Urinary bladder (tissue), 4 donors: ENCODE measurements at places on chromosomes 11 and 22.
A peak's percentile ranks its signal among the peaks of the same experiment; 100 is the strongest.

DNA sequence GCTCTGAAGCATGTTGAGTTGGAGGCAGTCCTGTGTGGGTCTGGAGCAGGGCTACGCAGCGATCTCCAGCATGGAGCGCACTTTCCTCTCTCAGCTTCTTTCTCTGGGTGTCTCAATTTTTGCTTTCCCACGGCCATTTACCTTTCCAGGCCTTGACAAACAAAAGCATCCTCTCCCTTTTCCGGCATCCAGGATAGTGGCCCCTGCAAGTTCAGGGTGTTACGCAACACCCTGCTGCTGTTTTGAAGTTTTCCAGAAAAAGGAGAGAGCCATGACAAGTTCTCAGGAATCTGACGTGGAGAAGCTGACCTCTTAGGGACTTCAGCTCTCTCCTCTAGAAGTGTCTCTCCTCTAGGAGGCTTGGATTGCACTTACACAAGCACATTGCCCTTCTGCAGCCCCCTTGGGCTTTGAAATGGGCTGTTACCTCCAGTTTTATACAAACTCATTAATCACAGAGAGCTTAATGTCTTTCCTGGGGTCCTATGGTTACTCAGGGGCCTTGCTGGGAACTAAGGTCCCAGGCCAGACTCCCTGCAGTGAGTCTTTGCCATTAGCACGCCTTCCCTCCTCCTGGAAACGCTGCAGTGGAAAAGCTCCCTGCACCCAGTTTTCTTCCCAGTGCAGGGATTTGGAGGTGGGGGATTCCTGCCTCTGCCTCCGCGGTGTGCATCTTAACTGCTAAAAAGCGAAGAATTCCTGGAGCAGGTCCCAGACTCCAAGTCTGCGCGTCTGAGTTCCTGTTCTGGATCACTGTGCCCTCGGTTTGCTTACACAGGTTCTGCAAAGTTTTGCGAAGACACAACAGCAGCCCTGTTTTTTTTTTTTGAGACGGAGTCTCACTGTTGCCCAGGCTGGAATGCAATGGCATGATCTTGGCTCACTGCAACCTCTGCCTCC lies 80.4 kb downstream of the BARX2 start:
- DNase-seq = no peak

GRCh38 chr11:23099256-23099655 lies 239.0 kb upstream of the CCDC179 start:
- no peak for DNase-seq

- DNase-seq = no peak
Observed at GRCh38 chr11:1760351-1761109, 3.2 kb downstream of the CTSD start.

- DNase-seq = no peak
Observed at GRCh38 chr11:66361502-66361941, 10.0 kb downstream of the SLC29A2 start.

DNA sequence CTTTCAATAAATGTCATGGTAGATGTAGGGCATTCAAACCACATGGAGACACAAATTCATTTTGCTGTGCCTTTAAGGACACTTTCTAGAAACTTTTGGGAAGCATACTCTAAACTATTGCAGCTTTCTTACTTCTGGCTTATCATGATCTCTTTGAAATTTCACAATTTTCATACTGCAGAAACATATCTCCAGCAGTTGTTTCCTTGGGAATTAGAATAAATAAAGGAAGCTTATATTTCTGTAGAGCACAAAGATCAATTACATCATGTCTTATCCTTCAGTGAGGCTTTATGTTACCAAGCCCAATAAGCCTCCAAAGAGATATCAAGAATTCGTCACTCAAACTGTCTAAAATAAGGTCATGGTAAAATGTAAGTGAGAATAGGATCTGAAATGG lies 74.5 kb upstream of the RAB38 start:
- DNase-seq = no peak

DNA sequence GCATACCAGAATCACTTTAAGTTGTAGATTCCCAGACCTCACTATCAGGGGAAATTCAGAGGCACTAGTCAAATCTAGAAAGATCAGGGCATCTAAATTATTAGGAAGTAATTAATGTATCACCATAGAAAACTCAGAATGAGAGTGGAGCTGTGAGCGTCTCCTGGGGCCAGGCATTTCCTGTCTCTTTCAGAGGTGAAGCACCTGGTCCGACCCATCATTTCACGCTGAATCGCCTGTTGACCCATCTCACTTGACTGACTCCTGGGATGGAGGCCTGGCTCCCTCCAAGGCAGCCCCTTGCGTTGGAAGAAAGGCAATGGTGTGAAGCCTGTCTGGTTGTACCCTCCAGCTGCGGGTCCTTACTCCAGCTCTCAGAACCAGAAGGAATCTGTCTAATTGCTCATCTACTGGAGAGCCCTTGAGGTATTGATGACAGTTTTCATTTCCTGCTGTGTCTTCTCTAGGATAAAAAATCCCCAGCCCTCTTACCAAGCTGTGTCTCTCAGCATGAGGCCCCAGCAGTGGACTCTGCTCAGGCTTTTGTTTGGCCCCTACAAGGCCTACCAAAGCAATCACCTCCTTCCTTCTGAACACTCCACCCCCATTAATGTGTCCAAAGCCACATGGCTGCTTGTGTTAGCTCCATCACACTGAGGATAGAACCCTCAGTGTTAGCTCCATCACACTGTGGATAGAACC lies 93.2 kb upstream of the SYT13 start:
- no peak for DNase-seq

DNA sequence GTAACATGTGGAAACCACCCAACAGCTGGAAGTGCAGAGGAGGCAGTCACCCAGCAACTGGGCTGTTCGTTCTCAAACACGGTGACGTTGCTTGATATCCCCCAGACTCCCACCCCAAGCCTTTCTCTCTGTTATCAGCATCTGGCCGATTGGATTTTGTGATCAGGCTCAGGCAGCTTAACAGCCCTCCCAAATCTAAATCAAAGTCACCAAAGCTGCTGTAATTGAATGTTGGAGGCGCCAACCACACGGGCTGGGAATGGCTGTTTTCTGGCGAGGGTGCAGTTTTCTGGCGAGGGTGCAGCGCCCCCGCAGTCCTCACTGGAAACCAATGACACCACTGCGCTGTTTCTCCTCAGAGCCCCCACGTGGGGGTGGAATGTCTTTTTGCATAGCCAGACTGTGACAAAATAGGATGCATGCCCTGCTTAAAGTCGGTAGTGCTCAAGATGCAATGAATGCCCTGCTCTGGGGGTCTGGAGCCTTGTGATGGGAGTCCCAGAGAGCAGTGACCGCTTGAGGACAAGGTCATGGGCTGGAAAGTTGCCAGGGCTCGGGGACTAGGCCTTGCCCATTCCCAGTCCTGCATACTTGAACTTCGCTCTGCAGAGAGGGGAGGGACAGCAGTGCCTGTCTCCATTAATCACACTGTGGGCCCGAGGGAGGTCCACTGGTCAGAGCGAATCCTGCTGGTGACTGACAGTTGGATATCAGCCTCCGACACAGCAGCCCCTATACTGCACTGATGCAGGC lies 105.3 kb downstream of the MORC2 start:
- DNase-seq = no peak

GRCh38 chr11:70432580-70432979 lies 34.3 kb downstream of the CTTN start:
- no peak for DNase-seq

DNA sequence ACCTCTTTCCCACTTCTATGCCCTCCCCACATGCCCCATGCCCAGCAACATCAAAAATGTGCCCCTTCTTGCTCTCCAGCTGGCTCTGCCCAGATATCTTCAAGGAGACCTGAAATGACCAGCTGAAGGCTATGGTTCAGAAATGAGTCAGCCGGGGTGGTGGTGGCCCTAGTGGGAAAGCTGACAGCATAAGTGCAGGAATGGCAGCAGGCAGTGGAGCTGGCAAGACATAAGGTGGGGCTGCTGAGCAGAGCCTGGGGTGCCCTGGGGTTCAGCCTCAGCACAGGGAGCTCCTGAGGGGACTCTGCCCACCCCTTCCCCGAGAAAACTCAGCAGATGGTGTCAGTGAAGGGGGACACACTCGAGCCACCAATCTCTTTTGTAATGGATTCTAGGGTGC lies 593.4 kb downstream of the BUD13 start:
- no peak for DNase-seq

- no peak for DNase-seq
Observed at GRCh38 chr11:117535850-117536411, 208.3 kb downstream of the CEP164 start.

- no peak for DNase-seq
Observed at GRCh38 chr11:71213696-71214552, 38.5 kb downstream of the SHANK2 start.

GRCh38 chr11:120511820-120512738 lies 531 bp downstream of the GRIK4 start:
- no peak for DNase-seq

DNA sequence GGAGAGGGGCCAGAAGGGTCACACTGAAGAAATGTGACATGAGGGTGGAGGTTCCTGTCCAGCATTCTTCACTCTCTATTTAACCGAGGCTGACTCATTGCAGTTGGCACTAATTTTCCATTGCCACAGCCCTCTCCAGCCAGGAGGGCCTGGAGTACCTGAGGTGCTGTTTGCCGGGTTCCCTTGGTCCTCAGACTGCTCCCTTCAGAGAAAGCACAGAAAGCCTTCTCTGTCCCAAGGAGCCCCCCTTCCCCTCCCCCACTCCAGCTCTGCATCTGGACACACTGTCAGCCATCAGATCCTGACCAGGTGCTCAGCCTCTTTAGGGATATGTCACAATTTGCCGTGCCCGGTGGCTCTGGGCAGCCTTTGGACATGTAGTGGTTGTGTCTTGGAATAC lies 3.2 kb upstream of the C11orf91 start:
- DNase-seq = no peak

GRCh38 chr11:72373163-72373562 lies 61.2 kb downstream of the CLPB start:
- no peak for DNase-seq

- DNase-seq = no peak
Observed at GRCh38 chr22:17832665-17833064, 58.4 kb upstream of the BID start.

DNA sequence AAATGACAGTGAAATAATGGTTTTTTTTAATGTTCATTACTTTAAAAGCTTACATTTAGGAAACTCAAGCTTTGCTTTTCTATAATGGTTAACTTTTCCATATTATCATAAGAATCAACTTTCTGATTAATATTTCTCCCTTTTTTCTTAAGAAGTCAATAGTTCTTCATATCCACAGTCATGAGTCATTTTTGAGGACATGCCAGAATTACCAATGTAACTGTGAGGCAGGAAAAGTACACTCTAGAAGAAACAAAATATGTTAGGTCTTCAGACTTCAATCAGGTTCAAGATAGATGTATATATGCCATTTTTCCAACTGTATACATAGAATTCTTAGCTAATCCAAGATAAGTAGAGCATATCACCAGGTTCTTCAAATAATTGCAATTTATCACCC lies 10.9 kb downstream of the MS4A6A start:
- DNase-seq = no peak

DNA sequence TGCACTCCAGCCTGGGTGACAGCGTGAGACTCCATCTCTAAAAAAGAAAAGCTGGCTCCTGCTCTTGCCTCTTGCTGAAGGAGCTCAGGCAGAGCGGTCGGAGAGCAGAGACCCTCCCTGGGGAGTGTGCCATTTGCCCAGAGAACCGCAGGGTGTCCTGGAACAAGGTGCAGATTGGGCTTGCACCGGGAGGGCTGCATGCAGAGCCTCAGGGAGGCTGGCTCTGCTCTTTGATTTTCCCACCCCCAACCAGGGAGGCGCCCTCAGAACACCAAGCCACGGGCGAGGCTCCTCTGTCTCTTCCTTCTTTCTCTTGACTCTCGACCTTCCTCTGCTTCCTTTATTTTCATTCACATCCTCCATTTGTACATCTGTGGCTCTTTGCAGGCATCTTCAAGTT lies 889.1 kb downstream of the OPCML start:
- DNase-seq = no peak

- no peak for DNase-seq
Observed at GRCh38 chr11:24198481-24198880, 298.4 kb upstream of the LUZP2 start.

DNA sequence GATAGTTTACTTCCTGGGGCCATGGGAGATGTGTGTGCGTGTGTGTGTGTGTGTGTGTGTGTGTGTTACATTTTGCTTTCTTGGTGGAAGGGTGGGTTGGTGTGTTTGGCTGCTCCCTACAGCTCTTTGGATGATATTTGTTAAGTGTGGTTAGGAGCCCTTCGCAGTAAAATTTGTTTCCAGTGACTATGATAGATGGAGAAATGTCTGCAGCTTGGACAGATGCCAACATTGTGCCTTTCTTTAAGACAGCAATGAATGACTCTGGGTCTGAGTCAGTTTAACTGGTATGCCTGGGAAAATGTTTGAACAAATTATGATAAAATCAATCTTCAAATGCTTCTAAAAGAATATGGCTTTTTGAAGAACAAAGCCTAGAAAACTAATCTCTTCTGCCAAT lies 102.7 kb upstream of the TRPC6 start:
- DNase-seq = peak; percentile 62

GRCh38 chr11:66484806-66485380 lies 4.7 kb downstream of the DPP3 start:
- no peak for DNase-seq

DNA sequence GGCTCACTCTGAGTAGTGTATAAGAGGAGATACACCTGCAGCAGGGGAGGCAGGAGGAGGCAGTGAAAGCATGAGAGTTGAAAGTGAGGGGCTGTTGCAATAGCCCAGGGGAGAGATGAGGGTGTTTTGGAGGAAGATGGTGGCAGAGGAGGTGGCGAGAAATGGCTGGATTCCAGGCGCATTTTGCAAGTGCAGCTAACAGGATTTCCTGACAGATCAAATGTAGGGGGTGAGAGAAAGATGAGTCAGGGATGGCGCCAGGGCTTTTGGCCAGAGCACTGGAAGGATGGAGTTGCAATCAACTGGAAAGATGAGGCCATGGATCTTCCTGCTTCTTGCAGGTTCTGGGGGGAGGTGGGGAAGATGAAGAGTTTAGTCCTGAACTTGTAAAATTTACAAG lies 16.8 kb upstream of the TSPAN18 start:
- no peak for DNase-seq

DNA sequence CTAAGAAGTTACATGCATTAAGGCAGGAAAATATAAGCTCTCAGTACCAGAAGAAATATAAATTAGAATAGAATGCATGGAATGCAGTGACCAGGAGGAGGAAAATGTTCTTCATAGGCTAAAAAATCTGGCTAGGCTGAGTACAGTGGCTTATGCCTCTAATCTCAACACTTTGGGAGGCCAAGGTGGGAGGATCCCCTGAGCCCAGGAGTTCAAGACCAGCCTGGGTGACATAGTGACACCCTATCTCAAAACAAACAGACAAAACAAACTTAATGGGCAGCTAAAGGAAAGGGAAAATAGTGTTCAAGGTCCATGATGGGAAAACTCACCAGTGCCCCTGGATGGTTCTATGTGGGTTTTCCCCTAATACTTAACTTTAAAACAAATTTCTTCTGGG lies 78.3 kb upstream of the RASSF10 start:
- DNase-seq = no peak

GRCh38 chr22:29346659-29347058 lies 31.2 kb upstream of the RASL10A start:
- no peak for DNase-seq

DNA sequence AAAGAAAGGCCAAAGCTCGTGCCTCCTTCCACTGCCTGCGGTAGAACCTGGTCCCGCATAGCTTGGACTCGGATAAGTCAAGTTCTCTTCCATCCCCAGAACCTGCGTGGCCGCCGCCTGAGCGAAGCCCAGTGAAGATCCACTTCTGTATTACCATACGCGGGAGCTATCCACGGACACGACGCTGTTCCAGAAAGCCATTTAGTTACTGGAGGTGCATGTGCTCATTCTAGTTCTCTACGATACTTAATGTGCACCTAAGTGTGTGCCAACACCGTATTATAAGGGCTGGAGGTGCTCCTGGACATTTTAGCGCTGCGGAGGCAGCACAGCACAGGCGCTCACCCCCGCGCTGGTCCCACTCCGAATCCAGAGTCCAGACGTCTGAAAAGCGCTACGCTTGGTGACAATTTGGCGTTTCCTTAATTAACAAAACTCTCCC lies 1.4 kb downstream of the WT1 start:
- DNase-seq = no peak
